ENCODE measurements at places on chromosomes 4 and X. TPM values are rescaled to one million over a fixed set of nuclear protein-coding genes. Genes with fewer than 3 reads are reported as not detected.

- no peak for DNase-seq
These were observed 183.4 kb downstream of the KIT start for GRCh38 chr4:54840992-54841768.

GRCh38 chr4:7860600-7861163 is 79.0 kb downstream of the AFAP1 start:
- no peak for DNase-seq

DNA sequence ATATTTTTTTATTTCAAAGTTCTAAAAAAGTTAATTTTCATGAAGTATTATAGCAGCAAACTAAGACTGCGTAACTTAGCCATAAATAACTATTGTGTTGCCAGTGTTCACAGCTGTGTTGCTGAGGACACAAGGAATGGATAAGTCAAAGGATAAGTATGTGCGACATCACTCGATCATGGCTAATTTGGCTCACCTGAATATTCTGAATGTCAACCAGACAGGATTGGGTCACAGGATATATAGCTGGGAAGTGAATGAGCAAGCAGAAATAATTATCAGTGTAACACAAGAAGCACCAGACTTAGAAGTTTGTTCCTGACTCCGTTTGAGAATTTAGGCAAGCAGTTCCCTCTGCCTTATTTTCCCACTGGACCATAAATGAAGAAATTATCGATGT is 33.9 kb downstream of the PRDM8 start:
- no peak for DNase-seq

The NUDT11 gene
- not detected for polyA plus RNA-seq

DNA sequence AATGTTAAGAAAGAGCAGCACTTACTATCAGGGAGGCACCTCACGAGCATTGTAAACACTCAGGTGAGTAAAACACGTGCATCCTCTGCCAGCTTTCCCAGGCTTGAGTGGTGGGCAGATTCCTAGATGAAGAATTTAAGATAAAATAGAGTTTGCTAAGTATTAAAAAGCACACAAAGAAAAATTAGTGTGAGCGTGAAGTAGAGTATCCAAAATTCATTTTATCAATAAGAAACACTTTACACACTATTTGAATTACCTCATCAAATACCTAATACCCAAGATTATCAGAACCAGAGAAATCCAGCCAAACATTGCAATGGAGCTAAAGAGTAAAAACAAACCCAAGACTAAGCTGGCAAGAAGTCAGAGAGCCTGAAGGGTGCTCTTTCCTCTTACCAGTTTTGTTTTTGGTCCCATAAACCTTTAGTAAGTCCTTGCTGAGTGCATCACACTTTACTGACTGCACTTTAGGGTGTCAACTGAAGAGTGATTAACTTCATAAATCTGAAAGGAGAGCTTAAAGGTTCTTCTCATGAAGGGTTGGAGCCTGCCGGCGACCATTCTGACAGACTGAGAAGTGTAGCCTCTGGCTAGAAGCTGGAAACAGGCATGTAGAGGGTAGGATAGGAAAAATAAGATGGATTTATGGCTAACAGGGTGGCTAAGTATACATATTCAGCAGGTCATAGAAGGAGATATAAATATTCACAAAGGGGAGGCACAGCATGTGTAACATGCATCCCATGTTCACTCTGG is 151.1 kb downstream of the SLC7A11 start:
- DNase-seq: no peak

GRCh38 chr4:23034731-23035130 is 342.0 kb downstream of the GBA3 start:
- DNase-seq: no peak

GRCh38 chrX:40871385-40872082 is 136.2 kb upstream of the MED14 start:
- peak; percentile 87 for DNase-seq

The EGFL6 gene
- not detected for polyA plus RNA-seq

GRCh38 chr4:140080883-140081282 is 73.1 kb downstream of the MAML3 start:
- DNase-seq: no peak

- DNase-seq: no peak
These were observed 255.5 kb downstream of the LDB2 start for GRCh38 chr4:16642897-16643296.

GRCh38 chr4:65367306-65367705 is 303.0 kb downstream of the EPHA5 start:
- DNase-seq: no peak

The CTAG2 gene
- polyA plus RNA-seq: not detected

- no peak for DNase-seq
These were observed 73.2 kb downstream of the CBLL2 start for GRCh38 chrX:22345884-22346283.

- DNase-seq: no peak
These were observed 103.5 kb downstream of the IRF2 start for GRCh38 chr4:184370711-184371389.

All from GM12878 (cell line).